ENCODE measurements at places on chromosomes 7 and 10. TPM values are rescaled to one million over a fixed set of nuclear protein-coding genes. Genes with fewer than 3 reads are reported as not detected.

- DNase-seq, result no peak
Observed at GRCh38 chr10:45580371-45581215, 92.0 kb downstream of the ZFAND4 start.

GRCh38 chr7:14380881-14381280 is 391.4 kb upstream of the ETV1 start:
- DNase-seq, result no peak

GRCh38 chr10:64271983-64272382 is 750.8 kb downstream of the REEP3 start:
- peak; percentile 3 for DNase-seq

DNA sequence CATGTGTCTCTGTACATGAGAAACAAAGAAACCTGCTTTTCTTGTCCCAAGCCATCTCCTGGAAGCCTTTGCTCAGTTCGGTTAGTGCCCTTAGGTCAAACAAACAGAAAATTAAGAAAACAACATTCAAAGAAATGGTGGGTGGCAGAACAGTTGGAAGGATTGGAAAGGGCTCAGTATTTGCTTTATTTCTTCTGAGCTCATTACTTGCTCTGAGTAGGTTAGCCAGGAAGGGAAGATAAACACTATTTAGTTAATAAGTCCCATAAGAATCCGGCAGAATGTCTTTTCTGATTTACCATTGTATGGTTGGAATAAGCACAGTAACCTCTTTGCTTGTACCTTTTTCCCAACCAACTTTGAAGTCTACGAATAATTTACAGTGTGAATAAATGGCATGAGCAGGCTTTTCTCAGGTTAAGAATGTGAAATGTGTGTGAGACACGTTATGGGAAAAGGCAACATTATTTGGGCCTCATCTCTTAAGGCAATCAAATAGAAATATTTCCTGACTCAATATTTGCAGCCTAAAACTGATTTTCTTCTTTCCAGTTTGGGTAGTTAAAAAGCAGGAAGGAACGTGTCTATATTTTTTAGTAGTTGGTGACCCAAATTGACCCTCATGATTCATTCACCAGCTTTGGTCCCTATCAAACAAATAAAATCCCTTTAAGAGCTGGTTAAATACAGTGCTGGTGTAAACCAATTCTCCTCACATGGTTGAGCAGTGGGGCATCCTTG is 158.5 kb downstream of the DKK1 start:
- DNase-seq, result no peak

GRCh38 chr7:118575393-118575948 is 351.0 kb downstream of the ANKRD7 start:
- no peak for DNase-seq

DNA sequence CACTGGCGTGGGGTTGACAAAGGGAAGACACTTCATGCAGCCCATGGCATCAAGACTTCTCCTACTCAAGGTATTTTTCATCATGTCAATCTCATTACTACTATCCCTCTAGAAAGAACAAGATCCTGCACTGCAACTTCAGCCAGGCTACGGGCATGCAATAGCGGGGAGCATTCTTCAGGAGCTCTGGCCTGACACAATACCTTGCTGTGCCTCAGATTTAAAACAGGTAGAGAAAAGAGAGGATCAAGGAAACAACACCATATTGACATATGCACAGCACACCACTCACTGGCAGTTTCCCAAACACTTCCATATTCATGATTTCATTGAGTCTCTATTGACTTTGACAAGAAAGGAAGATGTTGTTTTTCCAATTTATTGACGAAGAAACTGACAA is 51.5 kb downstream of the DOCK4 start:
- no peak for DNase-seq

ZSCAN21 gene
- total RNA-seq, result 27.2 TPM

OR6B1 gene
- total RNA-seq, result not detected

GIMAP7 gene
- total RNA-seq, result not detected

FAM13C gene
- total RNA-seq, result 1.8 TPM
